RCC 7860 (cell line): ENCODE measurements at places on chromosomes 2 and 18.

- no peak for DNase-seq
These were observed at the start of gene ACOXL for GRCh38 chr2:110732422-110733413. TSS of gene ACOXL (plus strand) at chr2:110732573. CDS start at chr2:110768390, 35,817 bp downstream.

DNA sequence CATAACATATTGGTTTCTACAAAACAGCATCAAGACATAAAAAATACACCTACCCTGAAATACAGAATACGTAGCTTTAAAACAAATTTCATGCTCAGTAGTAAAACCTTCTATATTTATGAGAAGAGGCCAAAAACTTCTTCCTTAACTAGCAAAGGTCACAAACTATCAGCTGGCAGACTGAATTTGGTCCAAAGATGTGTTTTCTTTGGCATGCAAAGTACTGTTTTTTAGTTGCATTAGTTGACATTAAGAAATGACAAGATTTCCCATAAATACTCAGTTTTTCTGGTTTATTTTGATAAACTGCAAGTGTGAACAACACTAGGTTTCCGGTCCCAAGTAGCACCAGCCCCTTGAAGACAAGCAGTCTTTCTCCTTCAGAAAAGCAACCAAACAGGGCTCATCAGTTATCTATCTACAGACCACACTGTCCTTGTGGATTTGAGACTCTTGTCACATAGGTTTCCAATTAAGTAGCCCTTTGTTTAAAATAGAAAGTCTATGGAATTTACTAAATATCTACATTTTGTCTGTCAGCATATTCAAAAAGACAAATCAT, 35.6 kb downstream of the SLC25A12 start:
- no peak for DNase-seq

- DNase-seq = peak; percentile 81
These were observed at the start of gene DNPEP for GRCh38 chr2:219387306-219388120. TSS of gene DNPEP (minus strand) at chr2:219387912. CDS start at chr2:219387794, 118 bp downstream.

DNA sequence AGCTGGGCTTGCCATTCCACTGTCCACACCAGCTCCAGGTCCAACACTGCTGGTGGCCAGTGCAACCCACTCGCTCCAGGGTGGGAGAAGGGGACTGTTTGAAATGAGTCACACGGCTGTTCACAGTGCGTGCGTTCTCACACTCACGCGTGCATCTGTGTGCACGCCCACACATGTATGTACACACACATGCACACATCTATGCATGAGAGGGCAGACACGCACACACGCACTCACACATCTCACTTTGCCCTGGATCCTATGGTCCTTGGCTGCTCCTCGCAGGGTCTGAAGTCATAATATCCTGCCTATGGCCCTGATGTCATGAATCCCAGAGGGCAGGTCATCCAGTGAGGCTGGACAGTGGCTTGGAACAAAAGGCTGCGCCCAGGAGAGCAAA, 182.8 kb downstream of the EIPR1 start:
- no peak for DNase-seq

- DNase-seq = no peak
These were observed 2.8 kb upstream of the TUBA4B start for GRCh38 chr2:219250049-219250781.

- no peak for DNase-seq
These were observed 54.0 kb upstream of the REL start for GRCh38 chr2:60827369-60827768.

DNA sequence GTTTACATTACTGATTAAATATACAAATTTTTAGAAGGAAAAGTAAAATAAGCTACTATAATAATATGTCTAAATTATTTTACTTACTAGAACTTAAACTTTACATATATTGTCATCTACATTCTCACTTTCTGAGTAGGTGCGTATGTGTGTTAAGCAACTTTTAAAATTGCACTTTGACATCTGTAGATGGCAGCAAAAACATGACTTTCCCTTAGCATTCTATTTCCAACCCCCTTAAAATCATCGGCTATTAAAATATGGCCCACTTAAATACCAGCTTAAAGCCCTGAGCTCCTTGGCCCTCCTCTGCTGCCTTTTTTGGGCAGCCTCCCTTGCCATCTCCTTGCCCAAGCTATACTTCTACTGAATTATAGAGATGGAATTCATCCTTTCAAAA, 78.0 kb downstream of the UPP2 start:
- DNase-seq = peak; percentile 25
